Epithelial cell of umbilical artery (primary cell): ENCODE measurements at places on chromosomes 7 and 10. TPM values are rescaled to one million over a fixed set of nuclear protein-coding genes. Genes with fewer than 3 reads are reported as not detected.

The FAM131B gene
- 1.3 and 1.4 TPM in 2 replicates for total RNA-seq

The NUTM2E gene
- total RNA-seq: under 0.01 TPM in 1 of 2 replicates, not detected in the other

The UNCX gene
- not detected in 2 replicates for total RNA-seq

The CFAP69 gene
- total RNA-seq: 1.2 and 1.6 TPM in 2 replicates

The PDSS1 gene
- 8.1 and 9.7 TPM in 2 replicates for total RNA-seq

The TAS2R4 gene
- 0.32 and 1.1 TPM in 2 replicates for total RNA-seq

The PNLIPRP2 gene
- not detected in 2 replicates for total RNA-seq

The CALCR gene
- total RNA-seq: not detected in 2 replicates

The SUN3 gene
- not detected in 2 replicates for total RNA-seq

The PLAC9 gene
- total RNA-seq: 2.9 and 4.9 TPM in 2 replicates

The ZYX gene
- 23.9 and 29.9 TPM in 2 replicates for total RNA-seq

The ICA1 gene
- total RNA-seq: 27.2 and 40.0 TPM in 2 replicates

The STEAP1B gene
- 51.3 and 124 TPM in 2 replicates for total RNA-seq

The FAM241B gene
- 0.32 TPM in 1 of 2 replicates, not detected in the other for total RNA-seq
